Activated CD4-positive, alpha-beta T cell treated with anti-CD3 and anti-CD28 coated beads for 1 hour (primary cell): ENCODE measurements at places on chromosomes 11 and 22.

GRCh38 chr11:407651-408123 is 7.1 kb downstream of the SIGIRR start:
- no peak for DNase-seq

- DNase-seq, result no peak
Measured at GRCh38 chr11:32105871-32106560, 15.1 kb downstream of the RCN1 start.

DNA sequence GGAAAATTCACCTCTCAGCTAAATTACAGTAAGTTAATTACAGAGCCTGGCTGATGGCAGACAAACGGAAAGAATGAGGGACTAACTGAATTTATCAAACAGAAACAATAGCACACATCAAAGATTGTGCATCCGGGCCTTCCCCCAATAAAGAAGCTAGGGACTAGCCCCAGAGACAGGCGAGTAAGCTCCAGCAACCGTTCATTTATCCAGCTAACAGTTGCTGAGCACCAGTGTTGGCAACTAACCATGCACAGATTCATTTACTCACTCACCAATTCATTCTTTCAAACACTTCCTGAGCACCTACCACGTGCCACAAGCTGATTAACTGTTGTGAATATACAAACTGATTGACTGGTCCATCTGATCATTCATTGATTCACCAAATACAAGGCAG is 51.2 kb downstream of the SMCO4 start:
- no peak for DNase-seq

DNA sequence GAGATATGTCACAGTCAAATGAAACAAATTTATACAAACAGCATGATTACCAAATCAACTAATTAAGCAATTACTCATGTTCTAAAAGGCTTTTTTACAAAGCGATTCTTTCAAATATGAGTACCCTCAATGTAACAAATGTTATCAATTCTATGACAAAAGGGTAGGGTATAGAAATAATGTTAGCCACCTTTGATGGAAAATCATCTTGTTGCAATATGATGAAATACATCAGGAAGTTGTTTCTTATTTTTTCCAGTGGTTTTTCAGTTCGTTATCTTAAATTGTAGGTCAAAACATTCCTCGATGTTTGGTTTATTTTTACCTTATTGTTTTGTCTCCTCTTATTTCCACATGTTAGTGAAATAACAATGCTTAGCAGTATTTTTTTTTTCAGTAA is 6.5 kb downstream of the ARHGEF12 start:
- DNase-seq, result no peak

DNA sequence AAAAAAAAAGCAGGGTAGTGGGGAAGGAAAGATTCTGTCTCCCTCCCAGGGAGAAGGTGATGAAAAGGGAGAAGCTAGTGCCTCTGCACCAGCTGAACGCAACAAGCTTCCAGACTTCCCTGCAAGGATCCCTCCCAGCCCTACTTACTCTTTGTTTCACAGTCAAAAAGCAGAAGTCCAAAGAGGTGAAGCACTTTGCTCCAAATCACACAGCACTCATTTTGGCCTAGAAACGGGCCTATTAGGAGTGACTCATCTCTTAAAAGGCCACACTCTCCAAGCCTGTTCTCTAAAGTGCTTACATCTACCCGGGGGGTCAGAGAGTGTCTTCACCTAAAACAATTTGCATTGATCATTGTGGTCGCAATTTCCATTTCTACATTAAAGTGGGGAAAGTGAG is 17.7 kb upstream of the GRK3 start:
- no peak for DNase-seq

DNA sequence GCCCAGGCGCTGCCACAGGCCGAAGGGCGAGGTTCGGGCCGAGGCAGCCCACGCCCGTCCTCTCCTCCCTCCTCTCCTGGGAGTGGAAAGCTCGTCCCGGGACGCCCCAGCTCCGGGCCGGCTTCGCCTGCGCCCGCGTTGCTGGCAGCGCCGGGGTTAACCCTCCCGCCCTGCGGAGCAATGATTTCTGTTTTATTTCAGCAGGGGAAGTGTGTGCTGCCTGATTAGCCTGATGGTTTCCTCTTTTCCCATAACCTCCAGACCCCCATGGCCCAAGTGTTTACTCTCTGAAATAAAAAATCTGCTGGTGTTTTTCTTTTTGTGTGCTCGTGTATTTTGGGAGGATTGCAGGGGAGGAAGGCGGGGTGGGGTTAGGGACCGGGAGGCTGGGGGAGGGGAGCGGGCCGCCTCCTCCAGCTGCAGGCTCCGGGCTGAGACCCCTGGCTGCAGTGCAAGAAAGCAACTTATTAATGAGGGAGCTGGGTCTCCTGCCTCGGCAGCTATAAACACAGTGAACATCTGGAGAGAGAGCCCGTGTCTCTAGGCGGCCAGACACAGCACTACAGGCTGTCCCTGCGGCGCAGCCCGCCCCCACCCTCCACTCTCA is 38.6 kb downstream of the ETS1 start:
- no peak for DNase-seq

GRCh38 chr11:71420455-71421241 is 27.5 kb downstream of the DHCR7 start:
- no peak for DNase-seq

- no peak for DNase-seq
Measured at GRCh38 chr11:24356501-24356900, 140.4 kb upstream of the LUZP2 start.

DNA sequence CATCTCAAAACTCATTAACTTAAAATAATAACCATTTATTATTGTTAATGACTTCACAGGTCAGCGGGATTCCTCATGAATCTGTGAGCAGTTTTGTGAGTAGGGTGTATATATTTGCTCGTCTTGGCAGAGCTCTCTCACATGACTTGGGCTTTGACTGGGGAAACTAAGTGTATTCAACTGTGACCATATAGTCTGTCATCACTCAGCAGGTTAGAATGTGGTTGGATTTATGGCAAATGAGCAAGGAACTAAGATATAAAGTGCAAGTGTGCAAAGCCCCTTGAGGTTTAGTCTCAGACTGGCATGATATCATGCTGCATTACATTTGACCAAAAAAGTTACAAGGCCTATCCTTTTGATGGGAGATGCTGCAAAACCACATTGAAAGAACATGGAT is 254.8 kb downstream of the CNTN5 start:
- DNase-seq, result no peak

- DNase-seq, result no peak
Measured at GRCh38 chr11:78791964-78792363, 217.3 kb upstream of the NARS2 start.

DNA sequence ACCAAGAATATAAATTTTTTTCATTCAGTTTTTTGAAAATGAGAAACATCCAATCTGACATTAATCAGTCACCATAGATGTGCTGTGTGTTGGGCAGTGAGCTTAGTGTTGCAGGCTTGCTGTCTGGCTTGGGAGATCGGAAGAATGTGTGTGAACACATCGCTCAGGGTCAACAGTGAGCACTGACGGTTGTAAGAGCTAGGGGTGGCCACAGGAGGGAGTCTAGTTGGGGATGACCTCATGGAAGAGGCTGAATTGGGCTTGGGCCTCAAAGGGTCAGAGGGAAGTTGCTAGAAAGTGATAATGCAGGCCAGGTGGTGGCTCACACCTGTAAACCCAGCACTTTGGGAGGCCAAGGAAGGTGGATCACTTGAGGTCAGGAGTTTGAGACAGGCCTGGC is 375.4 kb downstream of the DDX10 start:
- DNase-seq, result no peak

DNA sequence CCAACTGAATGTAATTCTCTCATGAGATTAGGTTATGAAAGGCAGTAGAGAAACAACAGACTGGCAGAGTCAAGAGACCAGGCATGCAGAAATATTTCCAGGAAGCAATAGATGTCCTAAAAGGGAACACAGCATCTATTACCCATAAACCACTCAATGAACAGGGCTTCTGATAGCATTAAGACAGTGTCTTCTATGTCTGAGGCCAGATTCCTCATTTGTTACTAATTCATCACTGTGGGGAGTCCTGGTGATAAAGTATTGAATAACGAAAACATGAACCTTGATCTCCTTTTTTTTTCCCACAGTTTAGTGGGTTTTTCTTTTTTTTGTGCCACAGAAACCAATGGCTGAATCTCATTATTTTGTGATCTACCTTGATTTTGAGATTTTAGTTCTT is 339.0 kb downstream of the METTL15 start:
- no peak for DNase-seq

DNA sequence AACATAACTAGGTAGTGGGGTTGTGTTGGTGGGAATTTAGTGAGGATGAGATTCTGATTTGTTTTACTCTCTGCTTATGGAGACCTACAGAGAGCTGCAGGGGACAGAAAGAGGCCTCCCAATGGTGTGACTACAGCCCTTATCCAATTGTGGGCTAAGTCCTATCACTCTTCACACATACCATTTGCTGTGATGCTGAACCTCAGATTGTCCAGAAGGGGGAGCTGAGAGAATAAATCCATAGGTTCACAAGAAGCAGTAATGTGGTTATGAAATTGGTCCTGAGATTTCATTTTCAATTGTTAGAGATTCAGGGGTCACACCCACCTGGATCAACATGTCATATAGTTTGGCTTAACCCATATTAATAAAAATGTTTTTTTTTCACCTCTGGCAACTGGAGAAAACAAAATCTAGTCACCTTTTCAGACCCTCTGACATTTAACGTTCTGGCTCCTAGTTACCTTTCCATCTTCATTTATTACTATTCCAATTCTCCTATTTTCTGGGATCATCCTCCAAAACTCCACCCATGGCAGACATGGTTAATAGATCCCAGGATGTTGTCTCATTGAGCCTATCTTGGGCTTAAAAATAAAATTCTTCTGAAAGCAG is 53.3 kb upstream of the PTPN5 start:
- no peak for DNase-seq
